Stimulated activated CD8-positive, alpha-beta memory T cell treated with anti-CD3 and anti-CD28 coated beads, Interleukin-2, amount 100 ng/mL, for 48 hours (primary cell): ENCODE measurements at places on chromosomes 4 and X.

- DNase-seq: no peak
These were observed 19.8 kb upstream of the HSFX4 start for GRCh38 chrX:149909324-149910177.

- DNase-seq: no peak
These were observed 192.0 kb downstream of the CXXC4 start for GRCh38 chr4:104302731-104303130.

DNA sequence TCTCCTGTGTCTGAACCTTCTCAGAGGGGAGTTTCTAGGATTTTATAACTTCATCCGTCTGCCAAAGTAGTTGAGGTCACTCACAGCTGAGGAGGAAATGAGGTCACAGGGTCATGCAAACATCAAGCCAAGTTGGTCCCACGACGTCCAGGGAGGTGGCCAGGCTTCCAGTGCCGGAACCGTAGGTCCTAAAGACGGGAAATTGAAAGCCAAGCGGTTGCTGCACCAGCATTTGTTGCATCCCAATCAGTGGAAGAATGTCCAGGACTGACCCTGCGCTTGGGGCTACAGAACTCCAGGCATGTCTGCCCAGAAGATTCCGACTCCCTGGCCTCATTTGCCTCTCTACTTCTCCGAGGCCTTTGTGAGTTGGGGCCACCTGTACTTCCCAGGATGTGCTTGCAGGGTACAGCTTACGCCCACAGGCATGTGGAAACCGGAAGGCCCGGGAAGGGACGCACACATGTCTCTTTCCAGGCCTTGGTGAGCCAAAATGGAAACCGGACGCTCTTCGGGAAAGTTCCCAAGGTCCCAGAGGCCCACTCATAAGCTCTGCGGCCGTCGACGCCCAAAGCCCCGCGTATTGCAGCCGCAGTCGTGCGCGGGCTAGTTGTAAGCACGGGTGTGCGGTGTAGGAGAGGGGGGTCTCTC is 9.3 kb downstream of the PRDM8 start:
- DNase-seq: no peak

- DNase-seq: peak; percentile 33
These were observed at the start of gene GPR78 for GRCh38 chr4:8580321-8581093. Gene GPR78 (plus strand): TSS chr4:8580392. CDS start chr4:8580983, 591 bp downstream.

DNA sequence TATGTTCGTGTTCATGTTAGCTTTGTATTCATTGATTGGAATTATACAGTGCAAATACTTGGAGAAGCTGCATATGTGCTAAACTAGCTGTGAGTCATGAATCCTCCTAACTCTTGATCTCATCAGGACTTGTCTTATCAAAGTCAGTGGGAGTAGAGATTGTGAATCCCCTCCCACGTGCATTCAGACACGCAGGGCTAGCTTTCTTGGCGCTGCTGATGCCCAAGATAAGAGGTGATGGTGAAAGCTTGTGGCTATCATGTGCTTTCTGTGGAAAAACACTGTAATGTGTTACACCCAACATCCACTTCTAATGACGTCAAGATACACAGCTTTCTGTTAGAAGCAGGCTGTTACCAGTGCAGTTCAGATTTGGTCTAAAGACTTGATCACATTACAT is 348.7 kb upstream of the HAND2 start:
- DNase-seq: no peak

DNA sequence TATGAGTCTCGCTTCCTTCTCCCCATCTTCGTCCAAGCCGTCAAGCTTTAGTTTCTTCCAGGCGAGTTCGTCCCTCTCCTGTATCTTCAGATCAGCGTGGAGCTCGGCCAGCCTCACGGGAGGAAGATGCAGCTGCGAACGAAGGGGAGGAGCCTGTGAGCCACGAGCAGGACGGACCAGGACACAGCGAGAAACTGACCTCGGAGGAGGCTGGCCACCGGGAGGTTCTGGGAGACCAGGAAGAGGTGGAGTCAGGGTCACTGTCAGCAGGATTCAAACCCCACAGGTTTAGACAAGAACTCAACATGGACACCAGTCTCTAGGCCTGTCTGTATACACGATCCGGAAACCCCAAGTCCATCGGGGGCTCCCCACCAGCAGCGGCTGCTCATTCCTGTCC is 7.3 kb downstream of the LRPAP1 start:
- no peak for DNase-seq

GRCh38 chrX:68827848-68828624 is 785 bp upstream of the EFNB1 start:
- peak; percentile 65 for DNase-seq

DNA sequence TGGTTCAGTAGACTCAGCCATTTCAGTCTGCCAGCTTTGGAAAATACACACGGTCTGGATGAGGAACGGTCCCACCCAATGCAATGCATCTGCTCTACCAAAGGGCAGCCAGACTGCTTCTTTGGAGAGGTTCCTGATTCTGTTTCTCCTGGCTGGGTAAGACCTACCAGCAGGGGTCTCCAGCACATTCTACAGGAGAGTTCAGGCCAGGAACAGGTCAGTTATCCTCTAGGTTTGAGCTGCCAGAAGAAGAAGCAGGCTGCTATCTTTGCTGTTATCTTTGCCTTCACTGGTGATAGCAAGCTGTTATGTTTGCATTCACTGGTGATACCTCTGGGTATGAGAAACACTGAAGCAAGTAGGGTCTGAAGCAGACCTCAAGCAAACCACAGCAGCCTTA is 45.5 kb upstream of the PBDC1 start:
- DNase-seq: no peak

DNA sequence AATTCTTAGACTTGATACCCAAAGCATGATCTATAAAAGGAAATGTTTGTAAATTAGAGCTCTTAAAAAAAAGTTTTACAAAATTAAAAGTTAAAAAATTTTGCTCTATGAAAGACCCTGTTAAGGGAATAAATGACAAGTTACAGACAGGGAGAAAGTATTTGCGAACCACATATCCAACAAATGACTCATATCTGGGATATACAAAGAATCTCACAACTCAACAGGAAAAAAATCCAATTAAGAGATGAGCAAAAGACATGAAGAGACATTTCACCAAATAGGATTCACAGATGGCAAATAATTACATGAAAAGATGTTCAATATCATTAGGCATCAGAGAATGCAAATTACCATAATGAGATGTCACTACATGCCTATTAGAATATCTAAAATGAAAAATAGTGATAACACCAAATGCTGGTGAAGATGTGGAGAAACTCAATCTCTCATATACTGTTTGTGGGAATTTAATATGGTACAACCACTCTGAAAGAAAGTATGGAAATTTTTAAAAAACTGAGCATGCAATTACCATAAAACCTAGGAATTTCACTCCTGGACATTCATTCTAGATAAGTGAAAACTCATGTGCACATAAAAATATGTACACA is 100.8 kb upstream of the EOLA2 start:
- no peak for DNase-seq

DNA sequence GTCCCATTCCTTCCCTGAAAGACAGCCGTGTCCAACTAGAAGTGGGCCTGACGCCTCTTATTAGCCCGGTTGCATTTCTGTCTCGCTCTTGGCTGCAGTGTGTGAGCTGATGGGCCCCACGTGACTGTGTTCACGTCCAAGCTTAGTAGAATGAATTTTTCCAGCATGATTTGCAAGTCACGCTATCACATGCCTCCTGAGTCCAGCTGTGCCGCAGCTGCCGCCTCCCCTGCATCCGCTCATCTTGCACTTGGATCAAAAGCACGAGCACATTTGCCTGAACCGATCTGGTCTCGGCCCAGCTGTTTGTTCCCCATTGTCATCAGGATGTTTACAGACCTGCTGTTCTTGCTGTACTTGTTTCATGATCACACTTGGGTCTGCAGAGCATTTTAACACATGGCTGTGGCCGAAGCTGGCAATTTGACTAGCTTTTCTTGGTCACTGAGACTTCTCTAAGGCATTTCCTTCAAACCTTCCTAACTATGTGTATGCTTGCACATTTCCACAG is 126.5 kb downstream of the KIT start:
- no peak for DNase-seq

- DNase-seq: no peak
These were observed 11.9 kb downstream of the EXOC1 start for GRCh38 chr4:55865228-55865806.

- no peak for DNase-seq
These were observed 24.1 kb downstream of the ADH7 start for GRCh38 chr4:99411041-99411440.
